ENCODE measurements at places on chromosomes 16 and 17.

DNA sequence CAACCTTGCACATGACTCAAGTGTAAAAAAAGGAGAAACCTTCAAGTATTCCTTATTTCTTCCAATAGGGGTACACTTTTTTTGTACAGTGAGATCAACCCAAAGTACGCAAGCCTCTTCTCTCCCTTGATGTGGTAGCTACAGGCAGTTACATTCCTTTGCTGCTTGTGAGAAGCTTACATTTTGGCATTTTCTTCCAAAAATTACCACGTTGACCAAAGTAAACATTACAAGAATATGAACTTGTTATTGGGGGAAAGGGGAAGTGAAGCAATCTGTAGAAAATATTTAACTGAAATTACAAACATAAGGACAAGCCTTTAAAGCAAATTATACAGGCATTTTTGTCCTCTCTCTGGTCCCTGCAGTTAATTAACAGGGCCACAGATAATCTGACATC is 97.0 kb upstream of the TOB1 start:
- DNase-seq: no peak

GRCh38 chr16:25223964-25224363 is 7.2 kb downstream of the AQP8 start:
- DNase-seq: no peak

DNA sequence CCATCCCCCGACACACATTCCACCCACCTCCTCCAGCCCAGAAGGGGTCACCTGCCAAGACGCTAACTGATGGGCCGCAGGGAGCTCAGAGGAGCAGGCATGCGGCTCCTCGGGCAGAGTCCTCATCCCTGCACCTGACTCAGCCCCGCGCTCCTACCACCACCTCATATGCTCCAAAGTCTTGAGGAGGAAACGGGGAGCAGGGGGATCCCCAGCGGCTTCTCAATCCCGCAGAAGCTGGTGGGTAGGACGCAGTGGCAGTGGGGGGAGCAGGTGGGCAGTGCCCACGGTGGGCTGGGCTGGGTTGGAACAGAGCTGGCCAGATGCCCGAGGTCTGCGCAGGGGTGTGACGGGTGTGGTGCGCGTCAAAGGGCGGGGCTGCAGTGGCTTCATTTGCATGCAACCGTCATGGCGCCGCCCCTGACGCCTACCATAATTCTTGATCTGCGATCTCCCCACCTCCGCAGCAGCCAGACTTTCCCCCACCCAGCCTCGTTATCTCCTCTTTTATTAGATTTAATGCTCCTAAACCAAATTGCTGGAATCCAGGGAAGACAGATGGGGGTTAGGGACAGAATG is 39.0 kb upstream of the EMP2 start:
- DNase-seq: no peak

- DNase-seq: no peak
Measured at GRCh38 chr17:79691931-79692330, 38.8 kb upstream of the ENPP7 start.

DNA sequence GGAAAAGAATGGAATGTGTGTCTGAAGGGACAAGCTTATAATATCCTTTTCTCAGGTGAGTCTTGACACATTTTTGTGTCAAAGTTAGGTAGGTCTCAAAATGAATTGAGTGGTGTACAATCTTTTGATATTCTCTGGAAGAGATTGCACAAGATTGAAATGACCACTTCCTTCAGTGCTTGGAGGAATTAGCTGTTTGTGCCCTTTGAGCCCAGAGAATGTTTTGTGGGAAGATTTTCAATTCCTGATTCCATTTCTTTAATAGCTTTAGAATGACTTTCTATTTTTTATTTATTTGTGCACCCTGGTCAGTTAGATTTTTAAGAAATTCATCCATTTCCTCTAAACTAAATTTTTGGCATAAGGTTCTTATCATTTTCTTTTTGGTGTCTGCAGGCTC is 1.6 kb upstream of the CCL13 start:
- DNase-seq: no peak

GRCh38 chr17:13598353-13599167 is 3.2 kb downstream of the HS3ST3A1 start:
- DNase-seq: no peak

DNA sequence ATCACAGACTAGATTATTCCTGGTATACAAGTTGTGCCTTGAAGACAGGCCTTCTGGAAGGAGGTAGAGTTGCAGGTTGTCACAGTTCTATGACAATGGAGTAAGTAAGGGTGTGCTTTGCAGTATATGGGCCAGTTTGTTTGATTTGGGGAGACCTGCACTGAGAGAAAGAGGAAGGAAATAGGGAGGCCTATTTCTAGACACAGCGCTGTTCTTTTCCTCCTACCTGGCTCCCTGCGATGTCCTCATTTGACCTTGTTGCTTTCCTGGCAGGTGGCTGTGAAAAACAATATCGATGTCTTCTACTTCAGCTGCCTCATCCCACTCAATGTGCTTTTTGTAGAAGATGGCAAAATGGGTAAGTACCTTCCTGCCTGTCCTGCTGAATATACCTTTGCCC is 22.5 kb upstream of the RASL10B start:
- DNase-seq: no peak

DNA sequence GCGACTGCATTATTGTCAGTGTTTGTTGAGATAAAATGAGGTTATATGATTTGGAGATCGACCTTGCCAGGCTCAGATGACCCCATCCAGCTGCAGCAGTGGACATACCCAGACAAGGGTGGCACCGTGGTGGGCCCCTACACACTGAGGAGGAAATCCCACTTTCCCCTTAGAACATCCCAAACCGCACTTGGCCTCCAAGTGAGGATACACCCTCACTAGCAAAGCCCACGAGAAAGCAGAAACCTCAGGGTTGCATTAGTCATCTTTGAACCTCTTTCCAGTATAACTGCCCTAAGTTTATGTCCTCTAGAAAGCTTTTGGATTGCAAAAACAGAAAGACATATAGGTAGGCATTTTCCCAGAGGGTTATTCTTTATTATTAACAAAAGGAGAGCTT is 101.5 kb downstream of the CLEC16A start:
- DNase-seq: no peak

- no peak for DNase-seq
Measured at GRCh38 chr16:85306793-85307551, 194.7 kb upstream of the CIBAR2 start.

- DNase-seq: no peak
Measured at GRCh38 chr17:71260366-71260940, 860.4 kb upstream of the SOX9 start.

- DNase-seq: no peak
Measured at GRCh38 chr17:57527221-57528057, 217.7 kb downstream of the CCDC182 start.

DNA sequence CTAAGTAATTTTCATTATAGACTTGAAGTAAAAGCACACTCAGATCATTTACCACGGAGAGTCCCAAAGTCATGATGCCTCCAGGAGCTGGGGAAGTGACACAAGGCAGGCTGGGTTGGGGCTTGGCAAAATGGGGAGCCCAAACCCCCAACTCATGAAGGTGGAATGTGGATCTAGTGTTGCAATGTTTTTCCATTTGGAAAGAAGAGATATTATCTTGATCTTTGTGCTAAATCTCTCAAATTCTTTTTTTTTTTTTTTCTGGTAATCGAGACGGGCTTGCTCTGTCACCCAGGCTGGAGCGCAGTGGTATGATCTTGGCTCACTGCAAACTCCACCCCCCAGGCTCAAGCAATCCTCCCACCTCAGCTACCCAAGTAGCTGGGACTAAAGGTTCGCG is 7.5 kb upstream of the KCNG4 start:
- DNase-seq: no peak

GRCh38 chr17:35192708-35193107 is 1.5 kb downstream of the SLC35G3 start:
- no peak for DNase-seq

- no peak for DNase-seq
Measured at GRCh38 chr17:58686980-58687379, 4.9 kb downstream of the TEX14 start.

DNA sequence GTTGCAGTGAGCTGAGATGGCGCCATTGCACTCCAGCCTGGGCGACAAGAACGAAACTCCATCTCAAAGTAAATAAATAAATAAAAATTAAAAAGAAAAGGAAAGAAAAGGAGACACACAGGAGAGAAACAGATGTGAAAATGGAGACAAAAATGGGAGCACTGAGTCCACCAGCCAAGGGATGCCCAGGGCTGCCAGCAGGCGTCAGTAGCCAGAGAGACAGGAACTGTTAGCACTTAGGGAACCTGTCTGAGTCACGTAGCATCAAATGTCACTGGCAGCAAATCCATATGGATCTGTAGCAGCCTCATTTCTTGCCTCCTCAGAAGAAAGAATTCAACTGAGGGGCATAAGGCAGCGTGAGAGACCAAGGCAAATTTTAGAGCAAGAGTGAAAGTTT is 79.7 kb downstream of the CYLD start:
- no peak for DNase-seq

Measured in NCI-H2081 (cell line).